ENCODE measurements at places on chromosomes 16 and 17.
A peak's percentile ranks its signal among the peaks of the same experiment; 100 is the strongest.

DNA sequence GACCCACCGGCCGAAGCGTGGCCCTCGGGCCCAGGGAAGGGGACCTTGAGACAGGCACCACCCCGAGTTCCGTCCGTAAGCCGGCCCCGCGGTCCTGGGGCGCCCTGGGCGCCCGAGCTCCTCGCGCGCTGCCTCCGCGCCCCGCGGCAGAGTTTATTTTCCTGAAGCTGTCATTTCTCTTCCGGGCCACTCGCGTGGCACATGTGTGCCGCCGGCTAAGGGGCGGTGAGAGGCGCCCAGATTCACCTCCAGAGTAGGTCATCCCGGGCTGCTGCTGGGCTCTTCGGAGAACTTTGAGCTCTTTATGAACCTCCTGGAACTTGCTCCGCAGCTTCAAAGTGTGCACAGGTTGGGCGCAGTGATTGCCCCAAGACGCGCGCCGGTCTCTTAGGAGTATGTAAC, 489 bp downstream of the ZC3H18 start:
- DNase-seq = peak; percentile 31

- DNase-seq = no peak
These were observed 178.3 kb downstream of the CDK5R1 start for GRCh38 chr17:32664936-32665583.

GRCh38 chr17:27741971-27742575, 58.3 kb downstream of the NOS2 start:
- DNase-seq = no peak

- no peak for DNase-seq
These were observed 58.1 kb downstream of the SOCS3 start for GRCh38 chr17:78301821-78302213.

DNA sequence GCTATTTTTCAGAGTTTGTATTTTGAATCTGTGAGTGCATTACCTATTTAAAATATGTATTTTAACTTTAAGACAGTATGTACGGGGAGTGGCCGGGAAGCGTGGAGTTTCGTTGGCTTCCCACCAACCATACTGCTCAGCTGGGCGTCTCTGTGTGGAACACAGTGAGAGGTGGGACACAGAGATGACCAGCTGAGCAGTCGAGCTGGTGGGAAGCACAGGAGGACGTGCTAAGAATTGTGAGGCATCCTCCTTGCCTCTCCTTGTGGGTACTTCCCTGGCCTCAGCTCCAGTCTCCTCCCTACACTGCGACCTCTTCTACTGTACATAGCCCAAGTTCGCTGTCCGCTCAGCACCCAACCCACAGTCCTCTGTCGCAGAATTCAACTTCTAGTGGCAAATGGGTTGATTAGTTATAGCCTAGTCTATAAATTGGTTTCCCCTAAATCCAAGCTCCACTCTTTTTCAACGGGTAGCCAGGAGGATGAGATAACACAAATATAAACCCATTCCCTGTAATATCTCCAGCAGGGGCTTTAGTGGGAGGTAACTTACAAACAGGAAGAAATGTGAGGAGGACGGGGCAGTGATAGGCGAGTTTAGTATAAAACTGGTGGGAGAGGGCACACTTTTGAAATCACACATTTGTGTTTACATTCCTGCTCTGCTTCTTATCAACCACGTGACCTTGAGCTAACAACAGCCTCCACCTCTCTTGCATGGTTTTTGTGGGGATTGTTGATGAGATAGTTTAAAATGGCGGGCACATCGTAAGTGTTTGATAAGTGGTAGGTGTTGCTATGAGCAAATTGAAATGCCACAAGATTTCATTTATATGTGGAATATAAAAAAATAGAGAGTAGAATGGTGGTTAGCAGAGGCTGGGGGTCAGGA, 211.9 kb upstream of the HS3ST3A1 start:
- no peak for DNase-seq

Data from activated T-cell treated with anti-CD3 and anti-CD28 coated beads, Interleukin-2, amount 50 U/mL, for 4 hours (primary cell).